ENCODE measurements at places on chromosomes 3 and 15. TPM values are rescaled to one million over a fixed set of nuclear protein-coding genes. Genes with fewer than 3 reads are reported as not detected.

Gene SAMD7
- not detected for total RNA-seq

Gene IQCF5
- total RNA-seq, result not detected

Gene C3orf49
- total RNA-seq, result not detected

Gene VGLL3
- not detected for total RNA-seq

Gene ALPK3
- 0.46 TPM for total RNA-seq

Gene LRRC2
- not detected for total RNA-seq

- no peak for DNase-seq
- H3K4me1 ChIP-seq, result no peaks in the 10 kb centered on the region
- H3K27me3 ChIP-seq, result no peaks in the 10 kb centered on the region
- H3K36me3 ChIP-seq, result no peaks in the 10 kb centered on the region
- no peak overlapping the region for H3K4me3 ChIP-seq
- no peak overlapping the region for H3K27ac ChIP-seq
Measured at GRCh38 chr3:13584901-13585300, 36.0 kb downstream of the FBLN2 start.

DNA sequence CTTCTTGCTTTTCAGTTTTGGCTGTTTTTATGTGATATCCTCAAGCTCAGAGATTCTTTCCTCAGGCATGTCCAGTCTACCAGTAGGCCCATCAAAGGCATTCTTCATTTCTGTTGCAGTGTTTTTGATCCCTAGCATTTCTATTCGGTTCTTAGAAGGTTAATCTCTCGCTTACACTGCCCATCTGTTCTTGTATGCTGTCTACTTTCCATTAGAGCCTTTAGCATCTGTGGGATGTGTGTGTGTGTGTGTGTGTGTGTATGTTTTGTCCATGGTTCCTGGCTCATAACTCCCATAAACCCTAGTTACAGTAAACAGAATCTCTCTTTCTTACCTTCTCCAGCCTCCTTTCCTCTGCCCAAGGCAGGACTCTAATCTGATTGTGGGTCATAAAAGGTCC is 5.1 kb upstream of the SLC22A13 start:
- no peak overlapping the region for H3K4me3 ChIP-seq
- no peak overlapping the region for H3K27ac ChIP-seq
- H3K27me3 ChIP-seq, result no peaks in the 10 kb centered on the region
- peaks cover 41% of the 10 kb centered on the region for H3K4me1 ChIP-seq

DNA sequence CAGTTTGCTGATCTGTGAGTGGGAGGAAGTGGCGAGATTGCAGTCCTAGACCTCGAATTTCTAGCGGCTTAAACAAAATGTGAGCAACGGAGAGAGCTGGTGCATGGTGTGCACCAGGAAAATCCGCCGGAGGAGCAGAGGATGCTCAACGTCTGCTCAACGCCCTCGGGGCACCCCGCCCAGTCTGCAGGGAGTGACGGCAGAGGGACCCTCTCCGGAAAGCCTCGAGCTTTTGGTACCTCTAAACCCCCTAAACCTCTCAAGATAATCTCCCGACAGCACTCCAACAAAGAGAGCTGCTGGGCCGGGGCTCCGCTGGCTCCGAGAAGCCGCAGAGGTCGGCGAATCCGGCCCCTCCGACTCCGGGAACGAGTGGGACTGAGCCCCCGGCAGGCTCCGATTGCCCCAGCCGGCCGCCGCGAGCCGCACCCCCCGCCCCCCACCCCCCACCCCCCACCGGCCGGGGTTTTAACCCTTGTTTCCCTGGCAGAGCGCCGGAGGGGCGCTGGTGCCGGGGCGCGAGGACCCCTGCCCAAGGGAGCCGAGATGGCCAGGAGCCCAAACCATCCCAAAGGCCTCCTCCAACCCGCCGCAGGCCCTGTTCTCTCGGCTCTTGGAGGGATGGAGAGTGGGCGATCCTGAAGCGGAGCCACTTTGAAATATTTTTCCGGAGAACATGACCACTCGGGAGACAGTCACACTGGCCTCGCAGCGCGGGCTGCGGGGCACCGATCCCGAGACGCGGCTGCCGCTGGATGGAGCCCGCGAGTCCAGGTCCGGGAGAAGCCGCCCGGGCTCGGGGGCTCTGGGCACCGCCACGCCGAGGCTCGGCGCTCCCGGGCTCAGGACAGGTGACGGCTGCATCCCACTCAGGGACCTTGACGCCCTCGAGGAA is 1.5 kb downstream of the MEGF11 start:
- DNase-seq, result peak; percentile 72
- H3K4me3 ChIP-seq, result peak overlapping the region; percentile 82
- H3K36me3 ChIP-seq, result peaks cover 3% of the 10 kb centered on the region
- H3K27me3 ChIP-seq, result peaks cover 76% of the 10 kb centered on the region

- H3K27ac ChIP-seq, result no peak overlapping the region
- no peak for DNase-seq
- H3K36me3 ChIP-seq, result peaks cover 3% of the 10 kb centered on the region
- H3K4me1 ChIP-seq, result peaks cover 9% of the 10 kb centered on the region
Measured at GRCh38 chr3:72336821-72337479, 511.3 kb downstream of the SHQ1 start.

DNA sequence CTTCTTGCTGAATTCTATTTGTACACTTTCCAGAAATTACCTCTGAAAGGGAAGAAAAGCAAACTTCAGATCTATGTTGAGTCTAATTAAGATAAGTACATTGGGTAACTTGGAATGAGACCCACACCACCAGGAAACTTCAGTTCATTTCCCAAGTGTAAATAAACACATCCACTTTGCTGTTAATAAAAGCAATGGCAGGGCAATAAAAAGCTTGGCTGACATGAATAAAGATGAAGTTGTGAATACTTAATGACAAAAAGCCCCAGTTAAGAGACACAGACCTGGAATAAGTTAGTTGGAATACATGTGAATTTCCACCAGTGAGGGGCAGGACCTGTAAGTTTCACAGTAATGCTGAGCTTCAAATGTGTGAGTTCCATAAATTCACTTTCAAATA is 83.3 kb downstream of the MEX3B start:
- DNase-seq, result no peak
- H3K4me1 ChIP-seq, result no peaks in the 10 kb centered on the region
- no peak overlapping the region for H3K27ac ChIP-seq
